Ovary (tissue), 10 donors: ENCODE measurements at places on chromosomes 5 and 9. TPM values are rescaled to one million over a fixed set of nuclear protein-coding genes. Genes with fewer than 3 reads are reported as not detected.

The BOD1 gene
- total RNA-seq, result 56.8 TPM

The ARL10 gene
- 26.7 TPM for total RNA-seq

The ANKRD18A gene
- total RNA-seq, result not detected

The ERAP2 gene
- total RNA-seq, result 17.6 TPM

GRCh38 chr9:88092797-88093331 lies 45.4 kb downstream of the SPATA31C2 start:
- peaks cover 9% of the 10 kb centered on the region for H3K4me1 ChIP-seq
- H3K36me3 ChIP-seq, result no peaks in the 10 kb centered on the region
- no peaks in the 10 kb centered on the region for H3K27me3 ChIP-seq
- H3K4me3 ChIP-seq, result no peak overlapping the region
- no peak for DNase-seq
- H3K27ac ChIP-seq, result no peak overlapping the region

DNA sequence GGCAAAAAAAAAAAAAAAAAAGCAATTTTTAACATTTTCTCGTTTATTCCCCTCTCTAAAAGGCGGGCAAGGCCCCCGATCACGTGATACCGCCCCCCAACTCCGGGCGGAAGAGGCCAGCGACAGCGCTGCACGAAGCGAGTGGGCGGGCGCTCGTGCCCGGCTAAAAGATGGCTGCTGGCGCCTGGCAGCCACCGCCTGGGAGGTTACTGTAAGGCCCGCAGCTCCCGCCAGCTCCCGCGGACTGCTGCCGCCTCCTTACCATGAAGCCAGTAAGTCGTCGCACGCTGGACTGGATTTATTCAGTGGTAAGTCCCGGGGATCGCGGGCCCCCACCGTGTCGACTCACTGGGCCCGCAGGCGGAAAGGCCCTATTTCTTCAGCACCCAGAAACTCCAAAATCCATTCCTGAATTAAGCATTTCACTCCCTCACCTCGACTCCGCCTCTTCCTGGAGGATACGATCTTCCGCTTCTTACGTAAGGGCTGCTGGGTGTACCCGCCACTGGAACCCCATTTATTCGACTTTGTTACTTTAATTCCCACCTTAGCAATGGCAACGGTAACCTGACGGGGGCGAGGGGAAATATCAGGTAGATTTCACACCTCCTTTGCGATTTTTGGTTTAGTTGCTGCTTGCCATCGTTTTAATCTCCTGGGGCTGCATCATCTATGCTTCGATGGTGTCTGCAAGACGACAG lies at the start of the genes SMIM27 and TOPORS:
Gene SMIM27 (plus strand): TSS at position 156 of the 701 bp plus-strand sequence. CDS start 108 bp downstream, at position 264.
Gene TOPORS (minus strand): TSS at position 415 of the 701 bp plus-strand sequence. CDS start 150 bp downstream, at position 265.
- H3K27me3 ChIP-seq, result no peaks in the 10 kb centered on the region
- DNase-seq, result peak; percentile 94
- no peaks in the 10 kb centered on the region for H3K4me1 ChIP-seq
- H3K4me3 ChIP-seq, result peak within 1 kb of the TSS; percentile 60
- no peaks in the 10 kb centered on the region for H3K36me3 ChIP-seq
- H3K27ac ChIP-seq, result peak within 1 kb of the TSS; percentile 99

DNA sequence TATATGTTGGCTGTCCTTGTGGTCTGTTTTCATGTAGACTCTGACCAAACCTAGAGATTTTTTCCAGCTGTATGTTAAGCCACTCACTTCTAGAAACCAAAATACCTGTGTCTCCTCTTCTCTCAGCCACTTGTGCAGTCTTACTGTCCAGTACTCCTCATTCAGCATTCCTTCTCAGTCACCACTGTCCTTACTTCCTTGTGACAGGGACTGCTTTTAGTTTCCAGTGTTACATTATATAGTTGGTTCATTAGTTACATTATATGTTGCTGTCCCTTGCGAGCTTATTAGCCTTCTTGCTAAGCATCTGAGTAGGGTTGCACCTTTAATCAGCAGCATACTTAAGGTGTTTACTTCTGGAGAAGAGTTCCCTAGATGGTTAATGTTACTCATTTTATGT lies 4.3 kb downstream of the ATP6V1G1 start:
- H3K36me3 ChIP-seq, result no peaks in the 10 kb centered on the region
- H3K4me3 ChIP-seq, result no peak overlapping the region
- no peaks in the 10 kb centered on the region for H3K27me3 ChIP-seq
- no peak for DNase-seq

DNA sequence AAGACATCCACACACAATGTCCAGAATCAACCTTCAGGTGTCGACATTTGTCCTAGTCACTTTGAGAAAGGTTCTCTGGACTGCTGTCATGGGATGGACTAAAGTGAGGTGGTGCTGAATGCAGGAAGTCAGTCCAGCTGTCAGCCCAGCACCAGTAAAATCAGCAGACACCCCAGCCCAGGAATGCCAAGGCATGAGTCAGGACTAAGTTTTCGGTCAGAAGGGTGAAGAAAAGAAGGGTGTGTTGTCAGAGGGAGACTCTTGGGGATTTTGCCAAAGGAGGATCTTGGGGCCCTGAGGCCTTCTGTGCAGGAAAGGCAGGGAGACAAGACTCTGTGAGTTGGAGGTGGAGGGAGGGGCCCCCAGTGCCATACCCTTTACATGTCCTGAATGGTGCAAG lies 69.0 kb upstream of the XPA start:
- no peak overlapping the region for H3K27ac ChIP-seq
- no peaks in the 10 kb centered on the region for H3K4me1 ChIP-seq
- no peak for DNase-seq
- no peaks in the 10 kb centered on the region for H3K27me3 ChIP-seq
- H3K36me3 ChIP-seq, result no peaks in the 10 kb centered on the region
